ENCODE measurements at places on chromosomes 3 and 15.

- no peak for DNase-seq
Observed at GRCh38 chr3:137020315-137020714, 62.5 kb downstream of the IL20RB start.

- no peak for DNase-seq
Observed at GRCh38 chr3:81952141-81952540, 190.7 kb upstream of the GBE1 start.

DNA sequence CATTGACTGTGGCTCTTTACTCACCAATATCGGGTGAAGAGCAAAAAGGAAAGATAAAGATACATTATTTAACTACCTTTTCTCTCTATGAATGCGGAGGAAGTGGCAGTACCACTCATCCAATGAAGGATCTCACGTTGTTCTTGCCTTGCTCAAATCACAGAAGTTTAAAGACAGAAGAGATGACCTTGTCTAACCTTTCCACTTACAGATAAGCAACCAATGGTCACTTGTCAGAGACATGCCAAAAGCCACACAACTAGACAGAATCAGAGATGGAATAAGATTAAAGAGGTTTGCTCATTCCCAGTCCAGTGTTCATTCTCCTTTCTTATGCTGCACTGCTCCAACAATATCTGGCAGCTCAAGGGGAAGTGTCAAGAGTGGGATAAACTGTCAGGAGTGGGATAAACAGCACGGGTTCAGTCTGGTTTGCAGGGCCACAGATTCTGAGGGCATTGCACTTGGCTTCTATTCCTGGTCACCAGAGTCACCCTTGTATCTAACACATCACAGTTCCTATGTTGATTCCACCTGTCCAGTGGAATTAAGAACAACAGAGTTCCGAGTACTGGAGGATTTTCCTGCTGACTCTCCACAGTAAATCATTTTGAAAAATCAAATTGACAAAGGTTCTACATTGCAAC, 6.7 kb downstream of the VPS13C start:
- no peak for DNase-seq

DNA sequence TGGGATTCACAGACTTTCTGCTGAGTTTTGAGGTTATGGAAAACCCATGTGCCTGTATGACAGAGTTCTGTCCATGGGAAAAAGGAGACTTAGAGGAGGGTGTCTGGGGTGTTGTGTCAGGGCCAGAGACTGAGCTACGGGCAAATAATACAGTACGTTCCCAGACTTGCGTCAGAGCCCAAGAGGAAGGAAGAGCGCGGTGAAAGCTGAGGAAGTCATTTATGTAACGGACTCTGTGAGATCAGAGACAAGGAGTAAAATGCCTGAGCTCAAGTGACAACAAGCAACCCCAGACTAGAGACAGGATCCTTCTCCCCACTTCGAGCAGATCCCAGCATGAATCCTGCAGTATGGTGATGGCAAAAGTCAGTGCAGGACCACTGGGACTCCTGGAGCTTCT, 368.6 kb upstream of the MCTP2 start:
- DNase-seq = peak; percentile 2

GRCh38 chr3:72347819-72348319, 500.4 kb downstream of the SHQ1 start:
- DNase-seq = peak; percentile 57

- no peak for DNase-seq
Observed at GRCh38 chr3:186880406-186880805, 37.9 kb downstream of the ADIPOQ start.

DNA sequence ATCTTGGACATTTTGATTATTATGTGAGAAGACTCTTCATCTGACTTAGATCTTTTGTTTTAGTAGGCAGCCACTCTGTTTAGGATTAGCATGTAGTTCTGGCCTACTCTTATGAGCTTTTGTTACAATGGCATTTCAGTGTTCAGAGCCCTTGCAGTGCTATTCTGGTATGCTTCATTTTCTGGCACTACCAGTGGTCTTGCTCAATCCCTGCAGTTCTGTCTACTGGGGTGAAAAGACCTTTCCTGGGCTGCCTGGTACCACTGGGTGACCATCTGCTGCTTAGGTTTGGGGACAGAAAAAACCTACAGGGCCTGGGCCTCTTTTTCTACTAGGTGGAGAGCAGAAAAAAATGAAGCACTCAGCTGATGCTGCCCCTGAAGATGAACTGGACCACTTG, 42.5 kb downstream of the IL16 start:
- DNase-seq = no peak

- DNase-seq = no peak
Observed at GRCh38 chr3:101454629-101455028, 58.4 kb downstream of the SENP7 start.

- DNase-seq = no peak
Observed at GRCh38 chr3:127226946-127227842, 34.3 kb downstream of the PRR23E start.

GRCh38 chr15:73841756-73842725, 31.3 kb upstream of the TBC1D21 start:
- DNase-seq = no peak

- no peak for DNase-seq
Observed at GRCh38 chr15:90903733-90904536, 833 bp downstream of the MAN2A2 start.

DNA sequence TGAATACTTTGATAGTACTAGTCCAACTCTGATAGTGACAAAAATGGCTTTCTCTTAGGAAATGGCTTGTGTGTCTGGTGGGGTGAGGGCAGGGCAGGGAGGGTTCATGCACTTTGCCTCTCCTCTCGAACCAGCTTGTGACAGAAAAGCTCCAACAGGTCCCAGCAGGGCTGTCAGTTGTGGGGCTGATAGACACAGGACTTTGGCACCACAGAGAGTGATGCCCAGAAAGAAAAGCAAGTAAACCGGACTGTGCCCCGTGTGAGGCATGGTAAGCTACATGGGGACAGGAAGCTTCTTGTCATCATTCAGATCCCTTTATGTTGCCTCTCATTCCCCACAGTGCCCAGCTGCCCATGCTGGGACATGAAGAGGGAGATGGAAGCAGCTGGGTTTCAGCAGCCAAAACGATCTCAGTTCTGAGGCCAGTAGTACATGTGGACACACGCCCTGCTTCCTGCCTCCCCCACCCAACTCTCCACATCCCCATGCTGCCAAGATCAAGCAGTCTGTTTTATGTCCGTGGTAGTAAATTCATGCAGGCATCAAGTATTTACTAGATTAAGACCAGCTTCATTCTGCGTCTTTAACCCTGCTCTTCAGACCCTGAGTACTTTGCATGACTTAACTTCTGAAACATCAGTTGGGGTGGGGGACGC, 29.7 kb upstream of the LIPC start:
- DNase-seq = no peak

DNA sequence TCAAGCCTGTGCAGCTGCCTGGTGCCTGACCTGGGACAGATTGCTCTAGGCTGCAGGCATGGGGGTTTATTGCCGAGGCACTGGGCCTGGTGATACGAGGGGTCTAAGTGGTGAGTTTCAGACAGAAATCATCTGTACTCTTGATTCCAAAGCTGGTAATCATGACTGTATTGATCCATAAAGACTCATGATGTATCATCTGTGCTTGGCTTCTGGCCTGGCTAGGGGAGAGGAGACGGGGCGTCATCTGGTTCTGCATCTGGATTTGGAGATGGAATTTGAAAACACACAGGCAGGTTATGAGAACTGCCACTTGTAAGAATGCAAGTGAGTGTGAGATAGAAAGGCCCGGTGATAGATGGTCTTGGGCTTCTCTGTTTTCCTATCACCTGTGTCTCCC, 337.4 kb upstream of the C2CD4B start:
- DNase-seq = no peak

DNA sequence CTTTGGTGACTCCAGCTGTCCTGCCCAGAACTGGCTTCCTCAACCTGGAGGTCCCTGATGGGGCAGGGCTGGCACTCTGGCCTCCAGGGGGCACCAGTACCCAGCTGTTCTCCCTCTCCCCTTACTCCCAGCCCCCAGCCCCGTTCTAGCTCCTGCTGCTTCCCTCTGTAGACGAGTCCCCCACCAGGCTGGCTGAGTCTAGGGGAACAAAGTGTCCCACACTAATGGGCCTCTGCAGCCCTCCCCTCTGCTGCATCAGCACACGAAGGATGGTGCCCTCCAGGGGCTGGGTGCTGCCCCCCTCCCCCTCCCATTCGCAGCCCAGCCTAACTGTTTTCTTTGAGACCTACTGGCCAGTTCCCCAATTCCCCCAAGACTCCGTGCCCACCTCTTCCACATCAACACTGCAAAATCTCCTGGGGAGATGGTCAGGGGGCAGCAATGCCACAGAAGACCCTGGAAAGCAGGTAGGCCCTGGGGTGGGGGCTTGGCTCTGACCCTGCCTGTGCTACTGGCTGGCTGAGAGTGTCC, 4.2 kb downstream of the RHCG start:
- no peak for DNase-seq

- DNase-seq = no peak
Observed at GRCh38 chr3:14441240-14441919, 39.0 kb downstream of the SLC6A6 start.

- DNase-seq = no peak
Observed at GRCh38 chr3:18946524-18946923, 201.8 kb upstream of the KCNH8 start.

- DNase-seq = no peak
Observed at GRCh38 chr15:100202309-100202960, 139.3 kb downstream of the ADAMTS17 start.

DNA sequence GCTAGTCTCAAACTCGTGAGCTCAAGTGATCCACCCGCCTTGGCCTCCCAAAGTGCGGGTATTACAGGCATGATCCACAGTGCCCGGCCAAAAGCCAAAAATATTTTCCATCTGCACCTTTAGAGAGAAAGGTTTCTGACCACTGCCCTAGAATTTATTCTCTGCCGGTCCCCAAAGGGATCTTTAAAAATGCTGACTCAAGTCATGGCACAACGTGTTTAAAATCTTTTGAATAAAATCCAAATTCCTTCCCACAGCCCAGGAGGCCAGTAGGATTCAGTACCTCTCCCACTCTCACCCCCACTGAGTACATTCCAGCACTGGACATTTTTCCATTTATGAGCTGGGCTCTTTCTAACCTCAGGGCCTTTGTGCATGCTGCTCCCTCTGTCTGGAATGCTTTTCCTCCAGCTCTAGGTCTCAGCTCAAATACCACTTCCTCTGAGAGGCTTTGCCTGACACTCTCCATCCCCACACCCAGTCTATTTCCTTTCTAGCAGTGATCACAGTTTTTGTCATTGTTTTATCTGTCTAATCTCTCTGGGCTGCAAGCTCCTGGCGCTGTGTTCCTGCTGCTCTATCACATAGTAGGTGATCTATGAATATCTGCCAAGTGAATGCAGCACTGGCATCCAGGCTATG, 502.9 kb downstream of the SHQ1 start:
- no peak for DNase-seq

DNA sequence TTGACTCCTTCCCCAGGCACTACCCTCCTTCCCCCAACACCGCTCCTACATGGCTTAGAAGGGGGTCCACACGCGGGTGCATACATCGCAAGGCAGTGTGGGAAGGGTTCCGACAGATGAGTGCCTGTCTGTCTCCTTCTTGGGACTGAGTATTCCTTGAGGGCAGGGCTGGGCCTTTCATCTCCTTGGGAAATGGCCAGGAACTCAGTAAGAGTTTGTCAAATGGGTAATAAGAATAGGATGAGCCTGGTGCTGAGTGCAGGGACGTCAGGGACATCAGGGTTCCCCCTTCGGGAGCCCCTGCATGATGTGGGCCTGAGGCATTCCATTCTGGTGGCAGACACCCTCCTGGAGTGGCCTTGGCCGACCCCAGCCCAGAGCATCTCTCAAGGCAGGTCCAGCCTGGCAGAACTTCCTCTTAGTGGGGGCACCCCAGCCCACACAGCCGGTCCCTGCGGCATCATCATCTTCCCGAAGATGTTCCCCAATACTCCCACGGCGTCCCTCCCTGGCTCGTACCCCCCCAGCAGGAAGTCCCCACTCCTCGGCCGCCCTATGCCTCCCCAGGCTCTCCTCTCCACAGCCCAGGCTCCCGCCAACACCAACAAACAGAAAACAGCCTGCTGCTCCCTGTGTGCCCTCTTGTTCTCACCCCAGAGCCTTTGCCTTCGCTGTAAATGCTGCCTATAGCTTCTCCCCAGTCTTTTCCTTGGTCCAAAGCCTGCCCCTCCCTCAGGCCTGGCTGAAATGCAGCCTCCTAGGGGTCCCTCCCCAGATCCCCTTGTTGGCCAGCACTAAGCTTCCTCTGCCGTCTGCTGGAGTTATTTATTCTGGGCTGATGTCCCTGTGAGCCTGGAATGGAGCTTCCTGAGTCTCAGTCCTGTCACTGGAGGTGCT, 67.5 kb upstream of the LCTL start:
- DNase-seq = no peak

GRCh38 chr3:44060164-44060563, 181.5 kb upstream of the TOPAZ1 start:
- no peak for DNase-seq

DNA sequence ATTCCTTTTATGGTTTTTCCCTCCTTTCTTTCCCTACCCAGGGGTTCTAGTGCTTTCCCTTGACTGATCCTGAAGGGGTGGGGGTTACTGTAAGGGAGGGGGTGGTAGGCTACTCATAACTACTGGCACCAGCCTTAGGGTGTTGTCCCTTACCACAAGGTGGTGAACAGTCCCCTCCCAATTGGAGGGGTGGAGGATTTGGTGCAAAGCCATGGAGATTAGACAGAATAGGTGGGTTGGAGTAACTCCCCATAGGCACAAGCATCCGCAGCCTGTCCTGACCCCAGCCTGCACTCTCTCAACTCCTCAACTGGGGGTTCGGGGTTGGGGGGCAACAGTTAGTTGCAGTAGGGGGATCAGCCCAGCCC, 2.6 kb upstream of the HYAL2 start:
- no peak for DNase-seq
